ENCODE measurements at places on chromosomes 1 and 21. TPM values are rescaled to one million over a fixed set of nuclear protein-coding genes. Genes with fewer than 3 reads are reported as not detected.

GRCh38 chr1:89649783-89650182 is 16.9 kb downstream of the LRRC8C start:
- H3K36me3 ChIP-seq: peaks cover 10% of the 10 kb centered on the region
- H3K27me3 ChIP-seq: no peaks in the 10 kb centered on the region
- H3K4me3 ChIP-seq: no peak overlapping the region
- no peaks in the 10 kb centered on the region for H3K4me1 ChIP-seq
- DNase-seq: no peak
- H3K27ac ChIP-seq: no peak overlapping the region

The G0S2 gene
- 0.37 TPM for total RNA-seq

DNA sequence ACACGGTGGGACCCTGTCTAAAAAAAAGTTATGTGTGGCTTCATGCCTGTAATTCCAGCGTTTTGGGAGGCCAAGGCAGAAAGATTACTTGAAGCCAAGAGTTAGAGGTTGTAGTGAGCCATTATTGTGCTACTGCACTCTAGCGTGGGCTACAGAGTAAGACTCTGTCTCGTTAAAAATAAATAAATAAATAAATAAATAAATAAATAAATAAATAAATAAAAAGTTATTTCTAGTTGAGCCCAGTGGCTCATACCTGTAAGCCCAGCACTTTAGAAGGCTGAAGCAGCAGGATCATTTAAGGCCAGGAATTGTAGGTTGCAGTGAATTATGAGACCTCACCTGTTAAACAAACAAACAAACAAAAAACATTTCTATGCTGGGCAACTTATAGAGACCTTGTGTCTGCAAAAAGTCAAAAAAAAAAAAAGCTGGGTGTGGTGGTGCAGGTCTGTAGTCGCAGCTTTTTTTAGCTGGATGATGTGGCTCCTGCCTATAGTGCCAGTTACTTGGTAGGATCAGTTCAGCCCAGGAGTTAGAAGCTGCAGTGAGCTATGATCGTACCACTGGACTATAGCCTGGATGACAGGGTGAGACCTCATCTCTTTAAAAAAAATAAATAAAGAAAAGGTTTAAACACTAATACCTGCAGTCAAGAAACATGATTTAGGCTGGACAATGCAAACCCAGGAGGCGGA is 25.6 kb downstream of the GON4L start:
- H3K36me3 ChIP-seq: peaks cover 23% of the 10 kb centered on the region
- DNase-seq: no peak
- H3K27me3 ChIP-seq: no peaks in the 10 kb centered on the region
- H3K4me3 ChIP-seq: no peak overlapping the region

The MOB3C gene
- 3.2 TPM for total RNA-seq

- no peak for DNase-seq
- no peak overlapping the region for H3K4me3 ChIP-seq
- no peaks in the 10 kb centered on the region for H3K36me3 ChIP-seq
- no peak overlapping the region for H3K27ac ChIP-seq
- H3K4me1 ChIP-seq: peaks cover 6% of the 10 kb centered on the region
Observed at GRCh38 chr1:107682467-107682866, 282.5 kb downstream of the VAV3 start.

DNA sequence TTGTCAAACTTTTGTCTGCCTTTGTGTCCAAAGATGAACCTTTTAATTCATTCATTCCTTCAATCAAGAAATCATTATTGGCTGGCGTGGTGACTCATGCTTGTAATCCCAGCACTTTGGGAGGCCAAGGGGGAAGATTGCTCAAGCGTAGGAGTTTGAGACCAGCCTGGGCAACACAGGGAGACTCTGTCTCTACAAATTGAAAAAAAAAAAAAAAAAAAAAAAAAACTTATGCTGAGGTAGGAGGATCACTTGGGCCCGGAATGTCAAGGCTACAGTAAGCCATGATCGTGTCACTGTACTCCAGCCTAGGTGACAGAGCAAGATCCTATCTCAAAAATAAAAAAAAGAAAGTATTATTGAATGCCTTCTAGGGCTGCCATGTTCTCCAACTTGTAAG is 51.3 kb upstream of the CXADR start:
- H3K4me3 ChIP-seq: no peak overlapping the region
- no peak for DNase-seq
- H3K27ac ChIP-seq: no peak overlapping the region
- no peaks in the 10 kb centered on the region for H3K27me3 ChIP-seq
- H3K4me1 ChIP-seq: peaks cover 15% of the 10 kb centered on the region

The C1QTNF12 gene
- 0.79 TPM for total RNA-seq

DNA sequence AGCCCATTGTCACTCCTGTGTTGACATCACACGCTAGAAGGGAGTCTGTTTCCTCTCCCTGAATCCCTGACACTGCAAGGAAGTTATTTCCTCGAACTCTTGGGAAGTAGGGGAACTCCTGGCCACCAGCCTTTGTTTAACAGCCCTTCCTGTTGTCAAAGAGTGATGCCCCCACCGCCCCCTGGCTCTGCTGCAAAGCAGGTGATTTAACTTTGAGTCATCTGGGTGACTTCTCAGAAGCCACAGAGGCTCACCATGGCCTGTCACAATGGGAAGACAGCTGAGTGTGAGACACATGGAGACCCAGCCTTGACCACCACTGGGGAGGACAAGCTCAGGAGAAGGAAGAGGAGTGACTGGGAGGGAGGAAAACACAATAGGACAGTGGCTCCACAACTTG is 182.8 kb downstream of the PSMG1 start:
- H3K4me1 ChIP-seq: peaks cover 10% of the 10 kb centered on the region
- no peak overlapping the region for H3K4me3 ChIP-seq
- H3K27me3 ChIP-seq: no peaks in the 10 kb centered on the region
- H3K27ac ChIP-seq: no peak overlapping the region
- DNase-seq: no peak
- H3K36me3 ChIP-seq: no peaks in the 10 kb centered on the region

The C1QC gene
- total RNA-seq: not detected

DNA sequence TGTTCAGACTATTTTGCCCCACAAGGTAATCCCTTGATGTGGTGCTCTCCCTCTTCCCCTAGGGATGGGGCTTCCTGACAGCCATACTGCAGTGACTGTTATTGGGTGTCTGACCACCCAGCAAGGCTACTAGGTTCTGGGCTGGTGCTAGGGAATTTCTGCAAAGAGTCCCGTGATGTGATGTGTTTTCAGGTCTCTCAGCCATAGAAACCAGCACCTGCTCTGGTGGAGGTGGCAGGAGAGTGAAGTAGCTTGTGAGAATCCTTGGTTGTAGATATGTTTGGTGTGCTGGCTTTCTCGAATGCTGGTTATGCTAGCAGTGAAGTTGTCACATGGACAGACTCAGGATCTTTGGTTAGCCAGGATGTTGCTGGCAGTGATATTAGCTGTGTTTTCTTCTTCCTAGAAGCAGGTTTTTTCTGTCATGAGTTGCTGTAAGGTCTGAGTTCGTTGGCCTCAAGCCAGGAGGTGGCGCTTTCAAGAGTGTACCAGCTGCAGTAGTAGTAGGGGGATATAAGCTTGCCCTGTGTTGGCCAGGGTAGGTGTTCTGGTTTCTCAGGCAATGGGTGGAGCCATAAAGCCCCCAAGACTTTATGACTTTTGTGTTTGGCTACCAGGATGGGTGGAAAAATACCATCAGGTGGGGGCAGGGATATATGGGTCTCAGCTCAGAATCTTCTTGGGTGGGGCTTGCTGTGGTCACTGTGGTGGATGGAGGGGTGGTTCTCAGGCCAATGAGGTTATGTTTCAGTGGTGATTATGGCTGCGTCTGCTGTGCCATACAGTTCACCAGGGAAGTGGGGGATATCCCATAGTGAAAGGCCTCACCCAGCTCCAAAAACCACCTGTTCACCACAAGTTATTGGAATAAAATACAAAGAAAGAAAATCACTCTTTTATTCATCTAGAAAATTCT is 1112.3 kb downstream of the KCNT2 start:
- no peaks in the 10 kb centered on the region for H3K4me1 ChIP-seq
- H3K4me3 ChIP-seq: no peak overlapping the region
- no peak for DNase-seq
- no peaks in the 10 kb centered on the region for H3K36me3 ChIP-seq
- H3K27ac ChIP-seq: no peak overlapping the region

DNA sequence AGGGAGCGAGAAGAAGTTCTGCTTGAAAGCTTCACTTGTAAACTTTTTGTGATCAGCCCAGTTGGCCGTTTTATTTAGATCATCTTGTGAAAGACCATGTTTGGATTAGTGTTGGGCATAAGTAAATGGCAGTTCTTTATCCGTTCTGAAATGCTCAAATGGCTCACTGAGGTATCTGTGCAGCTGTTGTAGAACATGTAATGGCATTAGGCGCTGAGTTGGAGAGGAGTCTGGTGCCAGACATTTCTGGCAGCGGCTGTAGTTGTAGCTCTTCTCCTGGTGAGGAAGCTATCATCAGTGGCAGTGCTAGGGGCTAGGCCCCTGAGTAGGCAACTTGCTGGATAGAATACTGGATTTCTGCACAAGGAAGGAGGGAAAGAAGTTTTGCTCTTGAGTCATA is 321.6 kb downstream of the LMO4 start:
- H3K36me3 ChIP-seq: no peaks in the 10 kb centered on the region
- H3K4me1 ChIP-seq: peaks cover 9% of the 10 kb centered on the region
- no peak overlapping the region for H3K27ac ChIP-seq
- H3K4me3 ChIP-seq: no peak overlapping the region

The MYBPH gene
- not detected for total RNA-seq

GRCh38 chr1:65395887-65396612 is 24.4 kb upstream of the LEPR start:
- no peaks in the 10 kb centered on the region for H3K27me3 ChIP-seq
- H3K4me1 ChIP-seq: no peaks in the 10 kb centered on the region
- no peak overlapping the region for H3K4me3 ChIP-seq
- H3K36me3 ChIP-seq: no peaks in the 10 kb centered on the region

DNA sequence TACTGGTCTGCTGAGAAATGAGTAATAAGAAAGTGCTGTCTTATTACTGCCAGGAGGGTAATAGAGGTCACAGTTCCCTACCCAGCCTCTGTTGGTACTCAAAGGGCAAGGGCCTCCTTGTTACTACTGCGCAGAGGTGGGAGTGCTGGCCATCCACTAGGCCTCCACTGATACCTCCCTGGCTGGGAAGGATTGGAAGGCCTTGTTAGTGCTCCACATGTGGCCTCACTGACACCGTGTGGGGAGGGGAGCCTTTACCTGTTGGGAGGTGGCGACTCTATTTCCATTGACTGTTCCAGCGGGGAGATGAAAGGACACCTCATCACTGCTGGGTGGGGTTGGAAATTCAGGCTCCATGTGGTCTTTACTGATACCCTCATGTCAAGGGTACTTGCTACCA is 57.8 kb upstream of the USP24 start:
- H3K27me3 ChIP-seq: no peaks in the 10 kb centered on the region
- H3K4me1 ChIP-seq: peaks cover 24% of the 10 kb centered on the region
- peaks cover 6% of the 10 kb centered on the region for H3K36me3 ChIP-seq

DNA sequence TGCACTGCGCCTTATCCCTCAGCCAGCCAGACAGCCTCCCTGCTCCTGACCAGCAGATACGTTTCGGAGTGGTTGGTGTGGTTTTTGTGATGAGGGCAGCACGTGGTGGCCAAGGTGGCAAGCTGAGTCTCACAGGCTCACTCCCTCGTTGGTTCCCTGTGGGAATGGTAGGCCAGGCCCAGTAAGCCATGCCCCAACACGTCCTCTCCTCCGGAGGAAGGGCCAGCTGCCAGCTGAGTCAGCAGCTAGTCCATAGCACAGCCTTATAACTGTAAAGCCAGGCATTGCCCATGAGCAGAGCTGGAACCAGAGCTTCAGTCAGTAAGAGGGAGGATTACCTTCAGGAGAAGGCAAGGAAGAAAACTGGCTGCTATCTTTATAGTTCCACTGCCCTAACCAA is 29.5 kb downstream of the SZRD1 start:
- no peaks in the 10 kb centered on the region for H3K27me3 ChIP-seq
- no peak overlapping the region for H3K4me3 ChIP-seq

- H3K4me3 ChIP-seq: no peak overlapping the region
- H3K27ac ChIP-seq: no peak overlapping the region
- DNase-seq: no peak
- peaks cover 6% of the 10 kb centered on the region for H3K36me3 ChIP-seq
- H3K4me1 ChIP-seq: peaks cover 3% of the 10 kb centered on the region
Observed at GRCh38 chr1:116716391-116716790, 37.8 kb upstream of the CD2 start.

- H3K4me3 ChIP-seq: no peak overlapping the region
- no peaks in the 10 kb centered on the region for H3K27me3 ChIP-seq
- H3K36me3 ChIP-seq: no peaks in the 10 kb centered on the region
- peak overlapping the region; percentile 4 for H3K27ac ChIP-seq
Observed at GRCh38 chr1:79262745-79263258, 256.3 kb upstream of the ADGRL4 start.

GRCh38 chr1:221669441-221669840 is 72.4 kb downstream of the DUSP10 start:
- no peak overlapping the region for H3K27ac ChIP-seq
- H3K4me3 ChIP-seq: no peak overlapping the region
- no peak for DNase-seq
- no peaks in the 10 kb centered on the region for H3K4me1 ChIP-seq
- H3K36me3 ChIP-seq: no peaks in the 10 kb centered on the region
- peaks cover 5% of the 10 kb centered on the region for H3K27me3 ChIP-seq

The TCP10L gene
- total RNA-seq: 2.2 TPM

- no peak for DNase-seq
- no peaks in the 10 kb centered on the region for H3K4me1 ChIP-seq
Observed at GRCh38 chr1:204961765-204962419, 81.1 kb upstream of the CNTN2 start.

GRCh38 chr1:238568735-238569134 is 678.0 kb upstream of the ZP4 start:
- no peaks in the 10 kb centered on the region for H3K27me3 ChIP-seq
- no peaks in the 10 kb centered on the region for H3K36me3 ChIP-seq
- no peaks in the 10 kb centered on the region for H3K4me1 ChIP-seq
- no peak overlapping the region for H3K27ac ChIP-seq
- no peak for DNase-seq
- H3K4me3 ChIP-seq: no peak overlapping the region

DNA sequence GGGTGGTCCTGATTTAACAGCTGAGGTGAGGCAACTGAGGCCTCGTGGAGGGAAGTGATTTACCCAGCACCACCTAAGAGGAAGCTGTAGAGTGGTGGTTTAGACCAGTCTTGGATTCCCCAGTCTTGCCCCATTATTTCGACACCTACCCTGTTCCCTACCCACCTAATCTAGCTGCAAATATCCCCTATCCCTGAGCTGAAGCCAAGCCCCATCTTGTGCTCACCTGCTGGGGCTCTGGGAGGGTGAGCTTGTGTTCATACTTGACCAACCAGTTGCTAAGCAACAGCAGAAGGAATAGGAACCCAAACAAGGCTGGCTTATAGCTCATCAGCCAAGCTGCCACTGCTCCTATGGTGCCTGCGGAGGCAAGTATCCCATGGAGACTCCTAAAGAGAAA is 2.0 kb downstream of the TEX46 start:
- H3K4me3 ChIP-seq: peak overlapping the region; percentile 41
- H3K27me3 ChIP-seq: no peaks in the 10 kb centered on the region
- no peaks in the 10 kb centered on the region for H3K36me3 ChIP-seq
- H3K4me1 ChIP-seq: peaks cover 12% of the 10 kb centered on the region

DNA sequence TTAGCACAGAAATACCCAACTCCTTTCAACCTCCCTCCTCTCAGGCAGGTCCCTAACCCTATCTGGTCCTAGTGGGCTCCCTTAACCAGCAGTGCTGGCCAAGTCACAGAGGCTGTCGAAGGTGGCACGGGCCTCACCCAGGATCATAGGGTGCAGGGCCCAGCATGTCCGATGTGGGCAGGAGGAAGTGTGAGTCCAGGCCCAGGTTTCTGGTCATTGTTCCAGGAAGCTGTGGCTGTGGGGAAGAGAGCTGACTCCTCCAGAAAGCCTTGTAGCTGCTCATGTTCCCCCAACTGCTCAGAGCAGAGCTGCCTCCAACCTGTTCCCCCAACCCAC is 2.4 kb downstream of the CCDC17 start:
- H3K36me3 ChIP-seq: peaks cover 22% of the 10 kb centered on the region
- no peak overlapping the region for H3K27ac ChIP-seq
- peak overlapping the region; percentile 62 for H3K4me3 ChIP-seq
- H3K27me3 ChIP-seq: peaks cover 8% of the 10 kb centered on the region
- DNase-seq: no peak

The RGS4 gene
- total RNA-seq: 0.84 TPM

All from neural crest cell (in vitro differentiated cells).